ENCODE measurements at places on chromosomes 2 and 18.

DNA sequence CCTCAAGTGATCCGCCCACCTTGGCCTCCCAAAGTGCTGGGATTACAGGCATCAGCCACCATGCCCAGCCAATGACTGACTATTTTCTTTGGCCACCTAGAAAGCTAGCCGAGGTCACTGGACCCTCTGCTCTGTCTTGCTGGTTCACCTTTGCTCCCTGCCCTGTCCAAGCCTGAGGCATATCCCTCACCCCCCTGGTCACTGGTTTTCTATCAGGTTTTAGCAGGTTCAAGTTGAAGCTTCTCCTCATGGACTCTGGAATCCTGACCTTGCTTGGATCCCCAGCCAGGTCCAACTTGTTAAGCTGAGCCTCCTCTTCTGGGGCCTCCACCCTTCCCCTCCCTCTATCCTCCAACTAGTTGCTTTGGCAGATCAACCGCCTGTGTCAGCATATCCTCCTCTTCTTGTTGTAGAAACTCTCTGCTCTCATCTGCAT is 33.4 kb downstream of the PAX8 start:
- no peak for DNase-seq

DNA sequence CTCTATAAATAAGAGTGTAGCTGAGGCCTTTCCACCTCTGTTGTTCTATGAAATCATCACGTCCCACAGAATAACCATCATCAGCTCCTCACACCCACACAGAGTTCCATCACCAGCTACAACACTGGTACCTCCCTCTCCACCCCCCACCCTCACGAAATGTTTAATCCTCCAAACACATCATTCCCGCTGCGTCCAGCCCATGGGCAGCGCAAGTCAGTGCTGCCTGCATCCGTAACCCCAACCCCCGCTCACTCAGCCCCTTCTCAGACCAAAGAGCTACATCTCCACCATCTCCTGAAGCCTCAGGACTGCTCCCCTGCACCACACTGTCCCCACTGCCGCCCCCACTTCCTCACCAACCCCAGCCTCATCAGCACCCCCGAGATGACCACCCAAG is 19.4 kb downstream of the DNMT3A start:
- no peak for DNase-seq

DNA sequence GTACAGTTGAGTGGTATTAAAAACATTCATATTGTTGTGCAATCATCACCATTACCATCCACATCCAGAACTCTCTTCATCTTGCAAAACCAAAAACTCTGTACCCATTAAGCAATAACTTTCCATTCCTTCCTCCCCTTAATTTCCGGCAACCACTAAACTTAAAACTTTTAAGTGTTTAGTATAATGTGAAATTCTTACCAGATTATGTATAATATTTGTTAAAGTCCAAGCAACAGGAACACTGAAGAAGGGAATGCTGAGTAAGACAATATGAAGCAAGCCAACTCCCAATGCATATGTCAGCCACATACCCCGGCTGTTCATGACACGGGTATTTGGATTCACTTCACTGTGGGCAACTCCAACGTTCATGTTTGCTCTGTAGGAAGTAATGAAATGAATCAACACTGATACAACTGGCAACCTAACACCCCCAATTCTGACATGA is 1.9 kb downstream of the ORMDL1 start:
- DNase-seq = no peak

- DNase-seq = no peak
Observed at GRCh38 chr2:42928692-42929545, 136.5 kb upstream of the HAAO start.

DNA sequence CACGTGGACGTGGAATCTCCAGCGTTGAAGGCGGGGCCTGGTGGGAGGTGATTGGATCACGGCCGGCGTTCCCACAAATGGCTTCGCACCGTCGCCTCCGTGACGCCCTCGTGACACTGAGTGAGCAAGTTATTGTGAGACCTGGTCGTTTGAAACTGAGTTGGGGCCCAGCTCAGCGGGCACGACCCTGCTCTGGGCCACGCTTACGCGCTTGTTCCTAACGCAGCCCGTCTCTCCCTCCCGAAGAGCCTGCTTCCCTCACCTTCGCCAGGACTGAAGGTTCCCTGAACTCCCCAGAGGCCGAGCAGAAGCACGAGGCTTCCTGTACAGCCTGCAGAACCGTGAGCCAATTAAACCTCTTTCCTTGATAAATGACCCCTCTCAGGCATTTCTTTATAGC is 121.8 kb downstream of the RTP5 start:
- no peak for DNase-seq

GRCh38 chr18:79401494-79402208 is 5.9 kb downstream of the NFATC1 start:
- no peak for DNase-seq

GRCh38 chr18:23189768-23190661 is 54.7 kb downstream of the CABLES1 start:
- no peak for DNase-seq

DNA sequence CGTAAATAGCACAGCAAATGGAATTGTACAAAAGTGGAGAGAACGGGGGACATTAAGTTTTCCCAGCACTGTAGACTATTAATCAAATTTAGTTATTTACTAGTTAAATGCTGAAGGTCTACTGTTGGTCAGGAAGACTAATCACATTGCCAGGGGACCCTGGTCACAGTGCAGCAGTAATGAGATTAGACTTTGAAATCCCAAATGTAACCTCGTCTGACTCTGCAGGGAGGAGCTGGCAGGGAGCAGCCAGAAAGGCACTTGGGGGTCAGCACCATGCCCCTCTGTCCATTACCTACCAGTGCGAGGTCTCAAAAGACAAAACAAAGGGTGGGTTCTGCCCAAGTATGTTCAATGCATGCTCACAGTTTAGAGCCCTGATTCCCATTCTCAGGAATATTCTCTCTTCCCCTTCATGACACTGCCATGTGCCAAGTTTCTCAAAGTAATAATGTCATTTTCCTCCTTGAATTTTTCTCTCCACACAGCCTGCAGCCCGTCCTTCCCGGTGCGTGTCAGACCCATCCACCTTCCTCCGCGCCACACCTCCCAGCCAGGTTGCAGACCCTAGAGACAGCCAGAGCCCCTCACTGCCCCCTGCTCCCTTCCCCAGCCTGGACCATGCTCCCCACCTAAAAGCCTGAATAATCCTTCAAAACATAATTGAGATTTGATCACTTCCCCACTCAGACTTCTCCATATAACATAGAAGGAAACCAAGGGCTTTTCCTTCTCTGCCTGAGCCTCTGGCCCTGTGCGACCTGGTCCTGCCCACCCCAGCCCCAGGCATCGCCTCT is 52.5 kb downstream of the TMEM18 start:
- DNase-seq = no peak

- DNase-seq = no peak
Observed at GRCh38 chr2:151999053-151999452, 99.8 kb downstream of the CACNB4 start.

DNA sequence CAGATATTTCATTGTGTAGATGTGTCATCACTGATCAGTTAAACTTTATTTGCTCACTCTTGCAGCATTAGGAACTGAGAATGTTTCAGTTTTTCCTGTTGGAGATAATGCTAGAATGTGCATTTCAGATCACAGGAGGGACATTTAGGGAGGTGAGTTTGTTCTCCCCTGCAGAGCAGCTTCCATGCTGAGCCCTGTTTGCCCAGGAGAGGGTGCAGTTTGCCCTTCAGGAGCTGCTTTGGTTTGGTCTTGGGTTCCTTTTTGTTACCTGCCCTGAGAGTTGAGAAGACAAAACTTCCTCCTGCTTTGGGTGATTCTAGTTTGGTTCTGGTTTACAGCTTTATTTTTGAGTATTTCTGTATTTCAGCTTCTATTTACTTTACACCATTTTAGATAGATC is 49.9 kb downstream of the DGKD start:
- DNase-seq = no peak

GRCh38 chr18:4241090-4241617 is 214.0 kb downstream of the DLGAP1 start:
- no peak for DNase-seq

GRCh38 chr2:86512892-86513291 is 50.4 kb downstream of the CHMP3 start:
- no peak for DNase-seq

- no peak for DNase-seq
Observed at GRCh38 chr2:148888986-148889385, 14.0 kb downstream of the KIF5C start.

DNA sequence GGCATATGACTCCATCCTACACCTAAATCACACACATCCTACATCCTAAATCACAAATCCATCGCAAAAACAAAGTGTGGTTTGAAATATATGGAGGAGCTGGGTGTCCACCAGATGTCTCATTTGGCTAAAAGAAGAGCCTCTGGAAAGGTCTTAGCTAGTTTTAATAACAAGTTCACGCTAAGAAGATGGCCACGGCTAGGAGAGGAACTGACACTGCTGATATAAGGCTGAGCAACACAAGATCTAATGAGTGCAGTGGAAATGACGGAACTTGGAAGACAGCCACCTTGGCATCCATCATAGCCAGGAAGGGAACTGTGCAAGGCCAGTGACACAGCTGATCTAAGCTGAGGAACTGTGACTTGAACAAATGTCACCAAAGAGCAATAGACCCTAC is 60.0 kb upstream of the AGAP1 start:
- no peak for DNase-seq

DNA sequence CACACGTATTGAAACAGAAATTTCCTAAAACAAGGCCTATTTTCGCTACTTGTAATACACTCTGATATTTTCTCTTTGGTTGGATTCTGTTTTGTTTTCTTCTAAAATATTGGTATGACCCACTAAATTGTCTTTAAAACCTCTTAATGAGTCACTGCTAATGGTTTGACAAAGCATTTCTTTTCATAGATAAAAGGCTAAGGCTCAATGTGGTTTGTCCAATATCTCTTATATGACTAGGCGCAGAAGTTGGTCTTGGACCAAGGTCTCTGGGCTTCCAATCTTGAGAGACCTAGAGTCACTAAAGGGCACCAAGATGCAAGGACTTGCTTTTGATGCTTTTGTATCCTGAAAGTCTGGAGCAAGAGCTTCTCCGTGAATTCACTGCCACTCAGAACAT is 498.2 kb upstream of the TCF4 start:
- no peak for DNase-seq

GRCh38 chr2:133411857-133412256 is 156.4 kb downstream of the NCKAP5 start:
- no peak for DNase-seq

GRCh38 chr2:80579756-80580155 is 275.2 kb upstream of the LRRTM1 start:
- no peak for DNase-seq

- no peak for DNase-seq
Observed at GRCh38 chr2:16325016-16325975, 340.3 kb downstream of the CYRIA start.

GRCh38 chr18:45726603-45727002 is 2.6 kb downstream of the SLC14A1 start:
- DNase-seq = no peak

- DNase-seq = no peak
Observed at GRCh38 chr18:57430079-57431001, 4.8 kb upstream of the ONECUT2 start.
